ENCODE measurements at places on chromosomes 3 and 15.

DNA sequence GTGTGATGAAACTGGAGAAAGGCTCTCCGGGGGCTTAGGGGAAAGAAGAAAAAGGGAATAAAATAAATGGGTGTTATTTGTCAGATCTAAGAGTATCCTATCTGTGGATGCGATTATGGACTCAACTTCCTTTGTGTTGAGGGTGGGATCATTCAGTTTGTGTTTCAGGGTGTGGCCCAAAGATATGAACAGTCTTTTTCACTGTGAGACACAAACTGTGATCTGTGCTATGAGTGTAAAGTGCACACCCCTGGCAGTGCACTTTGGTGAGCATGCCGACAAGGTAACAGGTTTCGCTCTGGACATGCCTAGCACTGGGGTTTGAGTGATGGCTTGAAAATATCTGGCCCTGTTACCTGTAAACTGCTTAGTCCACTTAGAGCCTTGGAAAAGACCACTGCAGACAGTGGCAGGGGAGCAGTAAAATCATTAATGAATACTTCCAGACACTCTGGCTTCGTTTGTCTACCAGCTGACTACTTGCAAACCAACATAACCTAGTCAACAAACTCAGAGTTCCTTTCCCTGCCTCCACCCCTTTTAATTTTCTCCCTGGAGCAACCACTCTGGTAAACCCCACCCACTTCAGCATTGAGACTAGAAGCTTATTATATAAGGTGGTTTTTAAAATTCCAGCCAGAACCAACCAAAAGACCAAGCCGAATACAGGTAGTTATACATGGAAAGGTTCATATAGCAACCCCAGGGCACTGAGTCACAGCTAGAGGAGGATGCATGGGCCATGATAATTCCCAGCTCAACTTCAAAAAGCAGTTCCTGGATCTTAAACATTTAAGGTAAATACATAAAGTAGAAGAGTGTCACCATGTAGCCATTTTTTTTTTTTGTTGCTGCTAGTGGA, 55.1 kb downstream of the TAMM41 start:
- no peak for DNase-seq

- DNase-seq = no peak
Observed at GRCh38 chr3:138241061-138241460, 54.0 kb downstream of the ARMC8 start.

GRCh38 chr3:115385774-115386730, 237.3 kb upstream of the GAP43 start:
- DNase-seq = no peak

DNA sequence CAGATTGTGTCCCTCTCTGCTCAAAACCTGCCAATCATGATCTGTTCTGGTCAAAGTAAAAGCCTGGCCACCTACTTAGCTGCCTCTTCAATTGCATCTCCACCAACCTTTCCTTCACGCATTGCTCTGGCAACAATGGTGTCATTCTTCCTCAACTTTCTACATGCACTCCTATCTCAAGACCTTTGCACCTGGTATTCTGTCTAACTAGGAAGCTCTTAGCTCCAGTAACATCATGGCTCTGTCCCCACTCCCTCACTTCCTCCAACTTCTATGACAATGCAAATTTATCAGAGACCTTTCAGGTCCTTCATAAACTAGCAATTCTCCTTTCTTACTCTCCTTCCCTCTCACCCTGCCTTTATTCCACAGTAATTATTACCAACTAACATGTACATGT, 267.4 kb upstream of the ARL6 start:
- DNase-seq = no peak

- no peak for DNase-seq
Observed at GRCh38 chr3:9552252-9552999, 1.2 kb downstream of the LHFPL4 start.

GRCh38 chr15:57562196-57562769, 29.4 kb upstream of the MYZAP start:
- no peak for DNase-seq

DNA sequence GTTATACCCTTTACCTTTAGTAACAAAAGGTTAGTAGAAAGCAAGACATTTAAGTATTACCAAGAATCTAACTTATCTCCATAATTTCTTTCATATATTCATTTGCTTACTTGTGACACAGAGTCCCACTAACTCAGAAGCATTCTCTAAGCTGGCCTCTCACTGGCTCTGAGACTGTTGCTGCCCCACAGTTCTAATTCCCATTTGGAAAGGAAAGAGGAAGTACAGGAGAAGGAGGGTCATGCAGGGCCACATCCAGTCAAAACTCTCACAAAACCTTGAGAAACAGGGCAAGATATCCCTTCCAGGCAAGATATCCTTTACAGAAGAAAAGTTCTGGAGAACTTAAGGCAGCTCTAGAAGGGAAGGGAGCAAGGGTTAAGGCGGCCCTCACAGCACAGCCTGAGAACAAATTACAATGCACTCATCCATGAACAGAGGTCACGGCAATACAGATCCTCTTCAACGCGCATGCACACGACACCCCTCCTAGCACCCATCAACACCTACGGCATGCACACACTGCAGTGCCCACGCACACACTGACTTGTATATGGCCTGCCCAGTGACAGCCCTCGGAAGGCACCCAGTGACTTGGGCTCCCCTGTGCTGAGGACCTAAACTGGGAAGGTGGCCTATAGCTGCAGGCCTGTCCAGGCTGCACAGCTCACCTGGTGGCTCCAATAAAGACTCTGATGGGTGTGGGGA, 13.0 kb upstream of the MYO5C start:
- DNase-seq = no peak

GRCh38 chr15:74541494-74542165, 610 bp downstream of the ARID3B start:
- peak; percentile 67 for DNase-seq

DNA sequence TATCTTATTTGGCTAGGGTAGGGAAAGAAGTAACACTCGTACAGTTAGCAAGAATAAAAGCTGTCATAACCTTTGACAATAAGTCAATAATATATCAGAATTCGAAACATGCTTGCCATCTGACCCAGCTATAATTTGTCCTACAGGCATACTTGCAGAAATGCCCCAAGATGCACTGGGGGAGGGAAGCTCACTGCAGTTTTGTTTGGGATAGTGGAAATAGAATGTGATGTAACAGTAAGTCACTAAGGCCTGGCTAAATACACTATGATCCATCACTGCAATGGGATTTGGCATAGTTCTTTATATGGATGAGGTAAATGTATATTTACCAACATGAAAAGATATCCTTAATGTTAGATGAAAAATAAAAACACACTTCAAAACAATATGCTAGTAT, 25.5 kb upstream of the TMOD3 start:
- DNase-seq = no peak

DNA sequence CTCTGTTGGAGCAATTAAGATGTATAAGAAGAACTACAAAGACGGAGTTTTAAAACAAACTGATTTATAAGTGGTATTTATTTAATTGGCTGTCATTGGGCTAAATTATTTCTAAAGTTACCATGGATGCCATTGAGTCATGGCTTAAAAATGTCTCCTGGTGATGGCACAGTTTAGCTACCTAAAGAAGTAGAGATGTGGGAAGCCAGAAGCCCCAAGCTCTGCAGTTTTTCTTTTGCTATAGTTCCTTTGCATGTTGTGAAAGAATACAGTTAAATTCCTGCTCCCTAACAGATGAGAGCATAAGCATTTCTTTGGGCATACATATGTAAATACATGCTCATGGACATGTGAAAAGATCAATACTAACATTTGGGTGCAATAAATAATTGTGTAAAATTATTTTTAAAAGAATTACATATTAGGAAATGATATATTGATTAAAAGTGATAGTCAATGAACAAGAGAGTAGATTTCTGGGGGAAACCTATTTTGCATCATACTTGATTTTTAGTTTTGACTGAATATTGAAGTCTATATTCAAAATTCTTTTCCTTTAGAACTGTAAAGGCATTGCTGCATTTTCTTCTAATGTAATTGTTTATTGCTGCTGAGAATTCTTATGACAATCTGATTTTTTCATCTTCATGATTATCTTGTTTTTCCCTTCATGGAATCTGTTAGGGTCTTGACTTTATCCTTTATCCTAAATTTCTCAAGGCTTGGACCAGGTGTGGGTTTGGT, 2.1 kb downstream of the OPA1 start:
- no peak for DNase-seq

DNA sequence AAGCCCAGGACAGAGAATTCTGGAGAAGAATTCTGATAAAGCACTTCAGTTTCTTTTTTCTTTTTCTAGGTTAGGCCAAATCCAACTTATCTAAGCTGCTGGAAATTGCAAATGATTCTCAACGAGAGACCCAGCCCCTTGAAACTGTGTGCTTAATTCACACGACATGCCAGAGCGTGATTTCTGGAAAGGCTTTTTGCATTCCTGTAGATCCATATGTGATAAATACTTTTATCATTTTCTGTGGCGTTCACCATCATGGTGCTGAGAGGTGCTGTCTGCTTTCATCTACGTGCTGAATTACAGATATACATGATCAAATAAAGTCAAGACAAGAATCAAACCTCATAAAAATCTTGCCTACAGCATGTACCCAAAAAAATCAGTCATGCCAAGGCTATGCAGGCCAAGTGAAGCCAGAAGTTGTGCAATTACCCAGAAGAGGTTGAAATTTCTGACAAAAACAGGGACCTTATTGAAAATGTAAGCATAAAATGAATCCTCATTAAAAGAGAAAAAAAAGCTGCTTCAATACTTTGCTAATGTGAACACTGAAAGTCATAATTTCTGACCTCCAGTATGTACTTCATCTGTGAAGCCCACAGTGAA, 10.8 kb upstream of the MEF2A start:
- no peak for DNase-seq

- no peak for DNase-seq
Observed at GRCh38 chr3:197811343-197811742, 20.3 kb downstream of the LRCH3 start.

- no peak for DNase-seq
Observed at GRCh38 chr3:32372213-32372490, 19.5 kb upstream of the CMTM7 start.

GRCh38 chr3:133532951-133533350, 40.5 kb upstream of the CDV3 start:
- no peak for DNase-seq

DNA sequence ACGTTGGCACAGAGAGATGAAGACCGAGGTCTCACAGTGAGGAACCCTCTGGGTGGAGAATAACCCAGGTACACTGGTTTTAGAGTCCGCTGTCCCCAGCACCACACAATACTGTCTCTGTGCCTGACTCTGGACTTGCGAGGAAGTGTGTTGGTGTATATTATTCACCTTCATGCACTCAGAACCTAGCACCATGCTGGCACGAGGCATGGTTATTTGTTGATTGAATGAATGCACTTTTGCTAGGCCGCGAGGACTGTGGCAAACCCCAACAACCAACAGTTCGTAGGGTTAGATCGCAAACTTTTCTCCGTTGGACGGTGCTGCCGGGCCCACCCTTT, 484 bp upstream of the C3orf52 start:
- DNase-seq = no peak

DNA sequence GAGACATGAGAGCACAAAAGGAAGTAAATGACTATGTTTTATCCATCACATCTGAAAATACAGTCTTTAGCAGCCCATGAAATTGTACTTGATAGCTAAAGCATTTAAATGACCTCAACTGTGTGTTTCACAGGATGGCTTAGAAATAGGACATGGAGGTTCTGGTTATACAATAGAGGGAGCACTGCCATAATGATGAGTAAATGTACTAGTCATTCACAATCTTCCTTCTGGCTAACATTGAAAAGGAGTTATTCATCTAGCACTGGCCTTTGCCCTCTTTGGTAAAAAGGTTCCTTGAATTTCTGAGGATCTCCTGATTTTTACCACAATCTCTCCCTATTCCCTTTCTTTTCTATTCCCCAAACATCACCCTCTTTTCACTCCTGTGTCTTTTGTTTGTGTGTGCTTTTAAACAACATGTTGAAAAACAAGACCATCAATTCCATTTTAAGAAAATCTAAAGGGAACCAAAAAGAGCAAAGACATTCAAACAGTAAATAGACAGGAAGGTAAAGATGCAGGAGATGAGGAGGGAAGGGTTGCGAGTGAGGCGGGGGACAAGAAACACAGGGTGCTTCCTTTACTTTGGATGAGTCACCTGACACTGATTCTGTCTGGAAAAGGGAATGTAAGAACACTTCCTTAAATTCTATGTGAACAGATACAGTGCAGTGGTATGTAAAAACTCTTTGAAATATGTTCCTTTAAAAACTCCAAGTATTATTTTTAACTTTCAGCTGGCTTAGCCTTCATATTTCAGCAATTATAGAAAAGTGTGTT, 619.0 kb downstream of the MECOM start:
- no peak for DNase-seq

DNA sequence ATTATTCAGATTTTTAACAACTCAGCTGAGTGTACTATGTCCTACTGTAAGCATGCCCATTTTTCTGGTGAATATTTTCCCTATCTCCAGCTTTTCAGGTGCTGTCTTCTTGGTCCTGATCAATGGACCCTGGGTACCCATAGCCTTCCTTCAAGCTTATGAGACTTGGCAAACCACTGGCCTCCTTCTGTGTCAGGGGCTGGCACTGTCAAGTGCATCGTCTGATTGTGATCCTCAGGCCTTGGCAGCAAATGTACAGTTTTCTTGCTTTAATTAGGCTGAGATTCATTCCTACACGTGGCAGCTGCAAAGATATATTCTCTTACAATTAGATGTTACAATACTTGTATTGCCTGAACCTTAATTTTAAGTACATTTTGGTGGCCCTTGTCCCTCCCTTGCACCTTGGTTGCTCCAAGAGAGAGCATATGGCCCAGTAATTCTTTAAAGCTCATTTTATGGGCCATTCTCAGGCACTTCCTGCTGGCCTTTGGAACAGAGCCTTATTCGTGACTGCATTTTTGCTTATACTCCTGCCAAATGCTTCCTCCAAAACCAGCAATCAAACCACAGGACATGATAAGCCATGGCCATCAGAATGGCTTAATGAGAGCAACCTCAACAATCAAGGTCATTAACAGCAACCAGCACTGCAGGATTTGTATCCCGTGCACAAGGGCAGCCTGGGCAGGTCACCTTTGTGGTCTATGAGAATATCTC, 179.9 kb downstream of the CNTN6 start:
- no peak for DNase-seq

GRCh38 chr15:85667491-85668424, 127.0 kb downstream of the KLHL25 start:
- DNase-seq = peak; percentile 18

DNA sequence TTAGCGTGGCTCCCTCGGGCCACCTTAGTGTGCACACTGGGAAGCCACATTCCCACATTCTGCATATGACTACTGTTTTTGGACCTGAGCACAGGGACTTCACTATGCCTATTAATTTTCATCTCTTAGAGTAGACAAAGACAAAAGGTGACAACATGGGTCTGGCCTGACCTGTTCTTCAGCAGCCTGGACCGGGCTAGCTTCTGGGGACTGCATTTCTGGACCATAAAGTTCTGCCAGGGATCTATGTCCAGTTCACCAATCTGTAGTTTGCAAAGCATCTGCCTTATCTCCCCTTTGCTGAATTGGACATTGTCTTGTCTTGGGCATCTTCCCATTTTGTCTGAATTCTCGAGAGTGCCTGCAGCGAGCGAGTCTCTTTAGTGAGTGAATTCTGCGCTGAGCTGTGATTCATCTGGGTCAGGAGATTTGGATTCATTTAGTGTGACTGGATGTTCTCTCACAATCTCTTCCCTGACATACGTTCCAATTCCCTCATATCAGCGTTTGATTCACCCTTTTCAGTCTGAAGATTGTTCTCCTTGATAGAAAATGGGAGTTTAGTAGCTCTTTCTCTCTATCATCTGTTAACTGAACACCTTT, 112.2 kb upstream of the PLXNA1 start:
- DNase-seq = no peak
